ENCODE measurements at places on chromosomes 4 and X.
A peak's percentile ranks its signal among the peaks of the same experiment; 100 is the strongest.

DNA sequence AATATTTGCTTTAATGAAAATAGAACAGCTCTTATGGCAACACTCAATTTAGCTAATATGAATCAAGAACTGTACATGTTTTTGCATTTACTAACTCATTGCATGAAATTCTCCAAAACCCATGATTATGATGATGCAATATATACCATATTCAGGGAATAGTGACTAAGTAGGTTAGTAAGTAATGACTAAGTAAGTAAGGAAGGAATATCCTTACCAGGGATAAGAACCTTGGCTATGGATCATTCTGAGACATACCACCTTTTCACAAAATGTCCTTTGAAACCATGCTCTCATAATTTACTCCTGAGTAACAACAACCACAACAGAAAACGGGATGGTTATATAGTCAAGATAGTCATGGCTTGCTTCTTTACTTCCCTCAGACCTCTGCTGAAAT is 1513.0 kb downstream of the STIM2 start:
- no peak for DNase-seq

- no peak for DNase-seq
These were observed 229.4 kb downstream of the LDB2 start for GRCh38 chr4:16669036-16669435.

- DNase-seq = no peak
These were observed 29.5 kb upstream of the MTNR1A start for GRCh38 chr4:186584912-186585311.

- DNase-seq = no peak
These were observed 474.3 kb downstream of the ACTRT1 start for GRCh38 chrX:127577884-127578283.

DNA sequence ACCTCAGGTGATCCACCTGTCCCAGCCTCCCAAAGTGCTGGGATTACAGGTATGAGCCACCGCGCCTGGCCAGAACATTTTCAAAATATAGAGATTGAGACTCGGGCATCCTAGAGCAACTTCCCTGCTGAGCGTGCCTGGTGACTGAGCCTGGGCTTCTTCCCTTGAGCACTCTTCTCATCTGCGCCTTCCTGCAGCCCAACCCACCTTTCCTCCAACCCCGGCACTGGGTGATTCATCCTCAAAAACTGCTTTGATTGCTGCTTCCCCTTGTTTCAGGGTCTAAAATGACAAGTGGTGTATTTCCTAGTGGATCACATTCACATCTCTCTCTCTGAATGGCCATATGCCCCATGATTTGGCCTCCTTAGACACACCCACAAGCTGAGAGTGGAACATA is 37.8 kb downstream of the PHKA2 start:
- no peak for DNase-seq

DNA sequence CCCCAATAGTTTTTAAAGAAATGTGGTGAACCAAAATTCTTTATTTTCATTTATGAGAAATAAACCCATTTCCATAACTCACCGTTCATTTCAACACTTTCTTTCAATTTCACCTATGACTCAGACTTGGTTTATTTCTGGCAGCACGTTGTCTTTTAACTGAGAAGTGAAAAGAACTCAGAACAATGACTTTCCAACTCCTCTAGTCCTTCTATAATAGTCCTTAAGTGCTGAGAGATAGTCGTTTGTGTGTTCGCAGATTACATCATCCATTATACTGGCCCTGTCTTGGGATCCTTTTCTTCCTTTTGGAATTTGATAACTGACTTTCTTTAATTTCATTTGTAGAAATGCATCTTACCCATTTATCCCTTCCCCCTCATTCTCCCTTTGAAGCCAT is 113.6 kb downstream of the GLUD2 start:
- no peak for DNase-seq

GRCh38 chr4:88613417-88613875 is 21.2 kb downstream of the HERC3 start:
- DNase-seq = peak; percentile 61

- DNase-seq = no peak
These were observed 44.8 kb downstream of the SHOX start for GRCh38 chrX:675279-675954.

DNA sequence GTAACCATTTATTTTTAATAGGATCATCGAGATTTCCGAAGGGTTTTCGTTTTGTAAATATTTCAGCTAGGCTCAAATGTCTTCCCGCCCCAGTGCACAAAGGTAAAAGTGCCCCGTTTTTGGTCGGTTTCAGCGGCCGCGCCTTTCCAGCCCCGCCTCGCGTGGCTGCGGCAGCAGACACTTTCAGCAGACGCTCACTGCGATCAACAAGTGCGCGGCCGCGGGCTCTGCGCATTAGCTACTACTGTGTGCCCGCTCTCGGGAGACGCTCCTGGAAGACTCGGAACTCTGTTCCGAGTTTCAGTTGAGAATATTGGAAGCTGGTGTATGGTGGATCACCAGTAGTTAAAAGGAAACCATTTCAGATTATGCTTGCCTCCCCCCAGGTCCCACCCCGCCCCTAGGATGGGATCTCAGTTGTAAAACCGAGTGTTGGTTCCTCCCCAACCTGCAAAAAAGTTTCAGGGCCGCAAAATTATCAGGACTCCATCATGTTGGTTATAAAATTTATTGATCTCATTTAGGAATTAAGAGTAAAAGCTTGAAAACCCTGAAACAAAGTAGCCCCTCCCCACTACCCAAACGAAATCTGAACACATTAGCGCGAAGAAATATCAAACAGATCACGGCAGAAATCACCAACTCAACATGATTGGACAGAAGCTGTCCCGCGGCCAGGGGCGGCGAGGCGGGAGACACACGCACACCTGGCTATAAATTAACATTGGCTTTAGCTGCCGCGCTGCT is 2.2 kb downstream of the SOX3 start:
- DNase-seq = no peak

GRCh38 chrX:132115792-132116191 is 12.0 kb downstream of the FRMD7 start:
- DNase-seq = no peak

DNA sequence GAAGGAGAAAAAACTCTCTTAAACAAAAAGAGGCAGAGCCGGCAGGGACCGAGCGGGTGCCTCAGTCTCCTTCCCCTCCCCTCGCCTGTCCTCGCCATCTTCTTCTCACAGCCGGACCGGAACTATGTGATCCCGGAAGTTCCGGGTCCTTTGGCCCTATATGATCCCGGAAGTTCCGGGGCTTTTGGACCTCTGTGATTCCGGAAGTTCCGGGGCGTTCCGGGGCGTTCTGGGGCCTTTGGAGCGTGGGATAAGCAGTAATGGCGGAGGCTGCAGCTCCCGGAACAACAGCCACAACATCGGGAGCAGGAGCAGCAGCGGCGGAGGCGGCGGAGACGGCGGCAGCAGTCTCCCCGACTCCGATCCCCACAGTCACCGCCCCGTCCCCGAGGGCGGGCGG is 98.9 kb upstream of the MED14 start:
- no peak for DNase-seq

DNA sequence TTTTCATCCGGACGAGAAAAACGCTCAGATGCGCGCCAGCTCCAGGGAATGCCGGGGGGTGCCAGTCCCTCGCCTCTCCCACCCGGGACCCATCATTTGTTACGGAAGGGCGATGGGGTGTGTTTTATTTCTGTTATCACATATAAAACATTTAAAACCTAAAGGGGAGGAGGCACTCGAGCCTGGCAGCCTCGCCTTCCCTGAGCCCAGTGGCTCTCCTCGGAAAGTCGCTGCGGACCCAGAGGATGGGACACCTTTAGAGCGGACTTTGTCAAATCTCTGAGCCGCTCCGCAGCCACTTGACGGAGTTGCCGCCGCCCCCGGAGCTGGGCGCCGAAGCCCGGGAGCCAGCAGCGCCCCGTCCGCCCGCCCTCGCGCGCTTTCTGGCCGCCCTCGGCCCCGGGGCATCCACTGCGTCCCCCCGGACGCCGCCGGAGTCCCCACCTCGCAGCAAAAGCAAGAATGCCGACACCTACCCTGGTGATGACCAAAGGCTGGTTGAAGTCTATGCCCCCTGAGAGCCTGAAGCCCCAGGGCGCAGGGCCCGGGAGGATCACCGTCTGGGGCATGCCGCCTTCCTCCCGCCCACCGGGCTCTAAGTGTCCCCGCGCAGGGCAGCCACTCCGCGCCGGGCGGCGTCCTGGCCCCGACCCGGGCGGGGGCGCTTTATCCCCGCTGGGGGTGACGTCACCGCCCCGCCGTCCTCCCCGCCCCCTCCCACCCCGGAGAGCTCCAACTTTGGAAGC is at the start of gene PDLIM3:
TSS of gene PDLIM3 (minus strand) at position 642 of the 746 bp plus-strand sequence. CDS start at position 569, 73 bp downstream.
- no peak for DNase-seq

DNA sequence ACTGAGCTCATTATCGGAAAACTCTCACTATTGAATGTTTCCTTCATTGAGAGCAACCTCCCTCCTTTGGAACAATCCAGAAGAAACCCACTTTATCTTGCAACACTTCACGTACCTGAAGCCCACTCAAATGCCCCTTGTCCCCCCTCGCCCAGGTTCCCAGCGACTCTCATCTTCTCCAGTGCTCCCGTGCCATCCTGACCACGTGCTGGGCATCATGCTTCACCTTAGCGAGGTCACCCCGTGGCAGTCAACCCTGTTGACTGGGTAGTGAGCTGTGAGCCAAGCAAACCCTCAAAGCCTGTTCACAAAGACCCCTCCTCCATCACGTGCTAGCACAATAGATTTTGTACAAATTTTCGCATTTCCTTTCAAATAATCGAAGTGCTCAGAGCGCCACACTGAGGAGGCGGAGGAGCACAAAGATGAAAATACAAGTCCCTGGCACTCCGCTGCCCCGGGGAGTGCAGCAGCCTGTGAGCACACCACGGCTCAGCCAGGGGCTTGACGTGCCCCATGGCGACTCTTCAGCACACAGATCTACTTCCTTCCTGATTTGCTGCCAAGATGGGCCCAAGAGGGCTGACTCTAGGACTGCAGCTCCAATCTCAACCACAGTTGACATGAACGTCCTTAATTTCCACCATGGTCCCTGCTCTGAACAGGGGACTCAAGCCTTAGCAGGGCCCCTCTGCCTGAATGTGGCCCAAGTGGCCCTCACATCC is 15.6 kb downstream of the PDZD4 start:
- DNase-seq = no peak

- DNase-seq = no peak
These were observed 132.2 kb downstream of the STIM2 start for GRCh38 chr4:26992657-26993361.

- DNase-seq = no peak
These were observed 43.1 kb upstream of the CYP2U1 start for GRCh38 chr4:107888237-107888636.

- DNase-seq = no peak
These were observed 301.2 kb upstream of the ARSJ start for GRCh38 chr4:114280645-114281044.

DNA sequence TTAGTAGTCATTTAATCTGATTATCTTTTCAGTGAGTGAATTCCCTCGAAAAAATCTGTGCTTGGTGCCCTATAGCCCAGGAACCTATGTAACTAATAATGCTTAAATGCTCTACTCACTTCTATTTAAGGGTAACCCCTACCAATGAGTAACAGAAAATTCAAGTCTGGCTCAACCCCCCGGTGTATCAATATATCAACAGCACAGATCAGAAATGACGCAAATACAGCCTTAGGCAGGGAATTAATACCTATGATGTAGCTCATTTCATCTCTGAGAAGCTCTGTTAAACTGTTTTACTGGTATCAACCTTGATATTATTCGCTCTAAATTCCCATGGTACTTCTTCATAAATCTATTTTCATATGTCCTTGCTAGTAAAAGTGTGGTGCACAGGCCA is 28.6 kb downstream of the PDGFC start:
- DNase-seq = no peak

- DNase-seq = no peak
These were observed 80.6 kb downstream of the MFAP3L start for GRCh38 chr4:169945636-169946035.

- DNase-seq = no peak
These were observed 38.7 kb downstream of the ANXA5 start for GRCh38 chr4:121658125-121658524.

GRCh38 chr4:85209161-85209560 is 242.7 kb upstream of the WDFY3 start:
- no peak for DNase-seq

- no peak for DNase-seq
These were observed 84.7 kb downstream of the LARP7 start for GRCh38 chr4:112721627-112722026.

DNA sequence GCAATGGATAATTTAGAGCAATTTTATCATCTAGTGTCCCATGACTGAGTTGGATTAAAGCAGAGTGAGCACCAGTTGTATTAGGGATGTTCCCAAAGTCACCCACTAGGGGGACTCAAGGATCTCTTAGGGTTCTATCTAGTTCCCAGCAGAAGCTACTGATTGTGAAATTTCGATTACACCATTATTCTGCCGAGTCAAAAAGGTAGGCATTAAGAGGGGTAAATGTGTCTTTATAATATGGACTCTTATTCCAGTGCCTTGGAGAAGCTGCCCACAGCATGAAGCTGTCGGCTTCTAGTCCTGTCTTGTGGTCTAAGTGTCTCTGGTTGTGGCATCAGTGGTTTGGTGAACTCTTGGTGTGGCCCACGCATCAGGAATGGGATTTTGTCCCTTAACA is 53.3 kb downstream of the RGS12 start:
- peak; percentile 66 for DNase-seq

DNA sequence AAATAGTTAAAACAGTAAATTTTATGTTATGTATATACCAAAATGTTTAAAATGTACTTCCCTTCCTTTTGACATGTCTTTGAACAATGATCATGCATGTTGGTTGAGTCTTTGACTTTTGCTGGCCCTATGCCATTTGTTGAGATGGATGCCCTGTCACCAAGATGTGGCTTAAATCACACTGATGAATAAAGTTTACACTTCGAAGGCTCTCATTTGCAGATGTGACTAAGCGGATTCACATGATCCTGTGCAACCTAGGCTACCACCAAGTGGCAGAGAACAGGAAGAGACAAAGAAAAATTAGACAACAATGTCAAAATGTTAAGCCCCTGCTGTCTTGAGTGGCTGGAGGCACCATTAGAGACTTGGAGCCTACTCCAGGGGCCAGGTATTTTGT is 139.9 kb downstream of the RAB28 start:
- DNase-seq = no peak

DNA sequence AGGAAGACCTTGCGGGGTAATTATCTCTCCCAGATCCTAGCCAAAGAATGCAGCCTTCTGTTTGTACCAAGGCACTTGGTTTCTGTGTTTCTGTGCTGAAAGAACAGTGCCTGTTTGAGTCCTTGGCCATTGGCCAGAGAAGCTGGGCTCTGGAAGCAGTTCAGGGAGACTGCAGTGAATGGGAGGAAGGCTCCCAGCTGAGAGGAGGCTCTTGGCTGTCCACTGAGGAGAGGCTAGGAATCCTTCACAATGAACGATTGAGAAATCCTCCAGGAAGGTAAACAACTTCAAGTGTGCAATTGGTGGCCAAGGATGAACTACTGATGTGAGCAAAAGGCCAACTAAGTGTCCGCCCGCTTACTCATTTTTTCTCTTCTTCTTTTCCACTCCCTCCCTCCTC is 61.3 kb downstream of the HS3ST1 start:
- DNase-seq = no peak

DNA sequence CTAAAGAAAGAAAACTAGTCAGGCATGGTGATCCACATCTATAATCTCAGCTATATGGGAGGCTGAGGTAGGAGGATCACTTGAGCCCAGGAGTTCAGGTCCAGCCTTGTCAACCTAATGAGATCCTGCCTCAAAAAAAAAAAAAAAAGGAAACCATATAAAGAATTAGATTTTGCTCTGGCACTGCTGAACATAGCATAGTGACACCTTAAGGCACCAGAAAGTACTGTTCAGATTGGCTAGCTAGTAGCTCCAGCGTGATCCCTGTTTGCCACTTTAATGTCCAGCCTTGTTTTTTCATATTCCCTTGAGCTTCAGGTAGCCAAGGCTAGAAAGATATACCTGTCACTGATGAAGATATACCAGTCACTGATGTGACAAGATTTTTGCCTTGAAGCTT is 34.1 kb downstream of the EXOC1 start:
- DNase-seq = no peak

GRCh38 chr4:17493619-17494018 is 18.3 kb downstream of the QDPR start:
- no peak for DNase-seq
